ENCODE measurements at places on chromosomes 3 and 15.

DNA sequence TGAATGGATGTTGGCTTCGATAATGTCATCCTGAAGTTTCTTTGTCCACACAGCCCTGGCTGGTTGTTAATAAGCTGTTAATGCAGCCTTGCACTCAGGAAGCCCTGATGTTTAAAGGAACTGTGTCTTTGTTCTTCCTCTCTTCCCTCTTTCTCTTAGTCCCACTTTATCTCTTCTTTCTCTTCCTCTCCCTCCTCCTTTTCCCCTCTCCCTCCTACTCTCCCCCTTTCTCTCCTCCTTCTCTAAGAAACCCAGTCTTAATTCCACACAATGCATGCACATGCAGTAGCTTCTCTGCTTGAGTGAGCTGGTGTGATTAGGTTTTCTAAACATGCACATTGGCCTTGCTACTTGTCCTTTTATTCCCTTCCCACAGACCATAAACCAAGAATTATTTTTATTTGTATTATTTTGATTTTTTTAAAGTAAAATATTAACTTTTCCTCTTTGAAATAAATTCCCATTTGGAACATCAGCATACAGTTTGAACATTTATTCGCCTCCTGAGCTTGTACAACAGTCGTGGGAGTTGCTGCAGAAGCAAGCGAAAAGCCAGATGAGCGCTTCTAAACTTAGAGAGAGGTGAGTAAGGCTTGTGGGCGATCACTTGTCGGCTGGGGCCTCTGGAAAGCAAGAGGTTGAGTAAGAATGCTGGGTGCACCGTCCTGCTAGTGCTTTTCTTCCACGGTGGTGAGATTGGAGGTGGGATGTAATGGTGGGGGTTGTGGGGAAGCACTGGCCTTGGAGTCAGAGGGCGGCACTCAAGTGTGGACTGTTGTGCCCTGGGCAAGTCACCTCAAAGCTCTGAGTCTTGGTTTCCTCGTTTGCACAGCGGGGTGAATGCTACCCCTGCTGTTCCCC, 7.2 kb downstream of the GHRL start:
- no peak for DNase-seq

GRCh38 chr3:196219194-196219969, 3.0 kb downstream of the SLC51A start:
- DNase-seq: no peak

GRCh38 chr3:40745381-40746106, 220.8 kb downstream of the ZNF621 start:
- DNase-seq: no peak

GRCh38 chr15:56242576-56243162, 1.0 kb downstream of the RFX7 start:
- no peak for DNase-seq

Measured in natural killer cell treated with Interleukin-12 subunit alpha and Interleukin-12 subunit beta and Interleukin-15 and Interleukin-18, amount 100 ng/mL, for 72 hours (primary cell).